HT-29 (cell line): ENCODE measurements at places on chromosomes 2 and 18.
A peak's percentile ranks its signal among the peaks of the same experiment; 100 is the strongest.

DNA sequence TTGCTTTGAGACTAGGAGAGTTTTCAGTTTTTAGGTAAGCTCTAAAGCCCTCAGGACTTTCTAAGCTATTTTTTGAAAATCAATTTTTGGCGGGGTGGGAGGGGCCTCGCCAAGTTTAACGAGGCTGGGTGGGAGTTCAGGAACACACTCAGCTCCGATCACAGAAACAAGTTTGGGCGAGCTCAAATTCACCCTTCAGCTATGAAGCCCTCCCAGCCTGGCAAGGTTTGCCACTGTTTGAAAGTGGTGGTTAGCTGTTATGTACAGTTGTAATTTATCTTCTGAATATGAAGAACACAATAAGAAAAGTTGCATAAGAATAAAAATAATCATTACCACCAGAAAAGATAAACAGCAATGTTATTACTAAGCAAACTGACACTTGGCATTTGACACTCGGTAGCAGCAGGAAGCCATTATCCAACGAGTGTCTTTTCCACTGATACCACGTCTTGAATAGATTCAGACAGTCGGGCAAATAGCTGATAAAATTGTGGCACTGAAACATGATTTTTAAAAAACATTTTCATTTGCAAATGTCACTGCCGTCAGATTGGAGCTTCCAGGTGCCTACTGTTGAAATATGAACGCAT is 59.8 kb downstream of the KCTD1 start:
- DNase-seq = no peak

DNA sequence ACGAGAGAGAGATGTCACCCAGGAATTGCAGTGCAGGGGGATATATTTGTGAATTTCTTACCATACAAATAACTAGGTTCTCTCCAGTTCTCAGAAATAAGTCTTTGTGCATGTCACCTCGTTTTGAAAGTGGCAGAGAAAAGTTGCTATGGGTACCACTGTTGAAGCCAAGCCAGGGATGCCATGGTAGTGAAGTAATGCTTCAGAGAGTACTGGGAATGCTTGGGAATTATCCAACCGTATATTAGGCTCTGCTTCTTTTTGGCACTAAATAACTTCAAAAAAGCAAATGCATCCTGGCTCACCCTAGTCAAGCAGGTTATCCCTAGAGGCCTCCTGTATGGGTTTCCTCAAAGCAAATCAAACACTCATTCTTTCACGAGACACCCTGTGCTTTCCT is 50.7 kb upstream of the DDX18 start:
- no peak for DNase-seq

DNA sequence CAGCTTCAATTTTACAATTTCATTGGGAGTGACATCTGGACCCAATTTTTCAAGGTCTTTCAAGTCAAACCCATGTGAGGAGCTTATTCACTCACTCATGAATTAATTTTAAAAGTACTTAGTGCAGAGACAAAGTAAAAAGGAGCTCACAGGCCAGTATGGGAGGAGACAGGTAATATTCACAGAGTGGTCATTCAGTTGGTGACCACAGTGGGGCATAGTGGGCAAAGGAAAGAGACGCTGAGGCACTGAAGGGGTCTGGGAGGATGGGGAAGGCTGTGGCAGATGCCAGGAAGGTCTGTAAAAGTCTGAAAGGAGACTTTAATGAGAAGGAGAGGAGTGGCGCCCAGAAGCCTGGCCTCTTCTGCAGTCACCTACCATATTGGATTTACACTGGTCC is 76.0 kb downstream of the CD8B2 start:
- no peak for DNase-seq

DNA sequence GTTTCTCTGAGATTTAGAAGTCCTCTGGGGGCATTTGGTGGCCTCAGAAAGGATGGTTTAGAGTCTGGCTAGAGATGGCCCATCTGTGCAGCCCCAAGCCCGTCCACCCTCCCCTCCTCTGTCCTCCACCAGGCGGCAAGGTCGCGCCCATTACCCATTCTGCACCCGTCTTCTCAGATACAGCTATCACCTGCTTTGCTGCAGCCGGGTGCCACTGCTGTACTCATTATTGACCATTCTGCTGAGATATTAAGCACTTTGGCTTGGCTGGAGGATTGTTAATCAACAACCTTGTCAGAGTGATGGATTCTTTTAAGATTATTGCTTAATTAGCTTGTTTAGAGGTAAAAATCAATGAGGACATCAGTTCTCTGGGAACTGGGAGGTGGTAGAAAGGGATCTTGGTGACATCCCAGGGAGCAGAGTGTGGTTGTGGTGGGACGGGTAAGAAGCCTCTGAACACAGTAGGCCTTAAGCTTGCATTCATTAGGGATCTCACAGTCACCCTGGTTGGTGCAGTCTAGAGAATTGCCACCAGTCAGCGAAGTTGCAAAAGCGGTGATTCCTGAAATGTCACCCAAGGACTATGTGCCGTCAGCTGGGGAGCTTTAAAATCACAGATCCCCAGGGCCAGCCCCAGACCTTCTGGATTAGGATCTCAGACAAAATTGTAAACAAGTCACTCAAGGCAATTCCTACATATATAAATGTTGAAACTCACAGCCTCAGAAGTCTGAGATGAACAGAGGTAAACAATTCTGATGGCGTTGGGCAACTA is 90.9 kb downstream of the CAPN13 start:
- no peak for DNase-seq

DNA sequence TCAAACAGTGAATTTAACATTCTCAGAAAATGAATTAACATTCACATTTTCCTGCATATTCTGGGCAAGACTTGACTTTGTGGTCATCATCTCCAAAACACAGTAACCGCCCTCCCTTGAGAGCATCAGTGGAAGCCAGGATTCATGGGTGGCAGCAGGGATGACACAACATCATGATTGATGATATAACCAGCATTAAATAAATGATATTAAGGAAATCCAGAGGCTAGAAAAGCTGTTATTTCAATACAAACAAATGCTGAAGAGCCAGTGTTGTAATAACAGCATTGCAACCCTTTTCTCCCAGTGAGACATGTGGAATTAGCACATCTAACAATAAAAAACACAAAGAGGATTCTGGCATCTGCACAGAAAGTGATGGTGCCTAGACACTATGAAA is 41.1 kb downstream of the CDC42EP3 start:
- no peak for DNase-seq

GRCh38 chr2:7102826-7103225 is 185.6 kb downstream of the RNF144A start:
- DNase-seq = no peak

- DNase-seq = no peak
Measured at GRCh38 chr2:229562472-229563127, 151.8 kb downstream of the DNER start.

DNA sequence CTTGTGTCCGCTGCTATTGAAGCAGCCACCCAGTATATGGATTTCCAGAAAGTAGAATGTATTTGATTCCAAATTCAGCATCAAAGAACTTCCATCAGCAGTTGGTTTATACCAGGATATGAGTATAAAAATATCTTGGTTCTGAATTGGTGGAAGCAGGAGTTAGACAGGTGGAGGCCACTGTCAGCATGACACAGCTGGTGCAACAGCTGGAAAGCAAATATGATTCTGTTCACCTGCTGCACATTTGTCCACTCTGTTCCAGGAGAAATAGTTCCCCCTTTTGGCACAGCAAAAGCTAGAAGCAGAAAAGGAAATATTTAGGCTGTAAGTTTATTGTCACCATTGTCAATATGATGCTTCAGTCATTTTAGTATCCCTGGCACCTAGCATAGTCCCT is 41.2 kb downstream of the KIAA2012 start:
- no peak for DNase-seq

DNA sequence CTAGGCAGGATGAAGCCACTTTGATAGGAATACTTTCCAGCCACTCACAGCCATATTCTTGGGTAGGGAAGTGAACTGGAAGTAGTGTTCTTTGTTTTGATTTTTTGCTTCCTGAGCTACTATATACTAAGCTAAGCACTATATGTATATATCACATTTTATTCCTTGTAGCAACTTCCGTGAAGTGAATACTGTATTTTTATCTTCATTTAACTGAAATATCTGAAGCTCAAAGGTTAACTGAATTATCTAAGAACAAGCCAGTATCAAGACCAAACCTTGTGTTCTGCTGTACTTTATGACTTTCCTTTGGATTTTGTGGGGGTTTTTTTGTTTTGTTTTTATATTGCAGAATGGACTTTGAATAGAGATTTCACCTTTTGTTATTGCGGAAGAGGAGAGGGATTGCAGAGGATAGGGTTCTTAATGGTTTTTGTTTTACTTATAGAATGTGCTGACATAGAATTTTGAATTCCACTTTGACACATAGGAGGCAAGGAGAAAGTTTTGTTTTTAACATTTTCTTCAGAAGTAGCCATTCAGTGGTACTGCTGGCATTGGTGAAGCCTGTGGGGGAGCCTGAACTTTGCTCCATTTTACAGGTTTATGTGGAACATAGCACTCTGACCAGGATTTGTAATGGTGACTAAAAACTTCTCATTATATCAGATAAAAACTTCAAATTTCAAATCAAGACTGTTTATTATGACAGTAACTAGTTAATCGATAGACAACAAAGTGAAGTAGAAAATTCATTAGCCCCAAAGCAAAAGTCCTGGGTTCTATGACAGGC is 24.1 kb upstream of the RNF138 start:
- no peak for DNase-seq

DNA sequence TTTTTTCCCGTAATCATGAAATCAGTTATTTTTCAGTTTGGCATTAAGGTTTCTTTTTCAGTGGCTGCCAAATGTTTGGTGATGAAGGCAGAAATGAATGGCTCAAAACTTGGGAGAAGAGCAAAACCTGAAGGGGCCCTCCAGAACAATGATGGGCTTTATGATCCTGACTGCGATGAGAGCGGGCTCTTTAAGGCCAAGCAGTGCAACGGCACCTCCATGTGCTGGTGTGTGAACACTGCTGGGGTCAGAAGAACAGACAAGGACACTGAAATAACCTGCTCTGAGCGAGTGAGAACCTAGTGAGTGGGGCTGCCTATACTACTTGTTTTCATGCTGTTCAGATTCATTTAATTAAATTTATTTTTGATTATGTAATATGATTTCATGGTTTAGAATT is 29.2 kb upstream of the MSH2 start:
- peak; percentile 53 for DNase-seq

DNA sequence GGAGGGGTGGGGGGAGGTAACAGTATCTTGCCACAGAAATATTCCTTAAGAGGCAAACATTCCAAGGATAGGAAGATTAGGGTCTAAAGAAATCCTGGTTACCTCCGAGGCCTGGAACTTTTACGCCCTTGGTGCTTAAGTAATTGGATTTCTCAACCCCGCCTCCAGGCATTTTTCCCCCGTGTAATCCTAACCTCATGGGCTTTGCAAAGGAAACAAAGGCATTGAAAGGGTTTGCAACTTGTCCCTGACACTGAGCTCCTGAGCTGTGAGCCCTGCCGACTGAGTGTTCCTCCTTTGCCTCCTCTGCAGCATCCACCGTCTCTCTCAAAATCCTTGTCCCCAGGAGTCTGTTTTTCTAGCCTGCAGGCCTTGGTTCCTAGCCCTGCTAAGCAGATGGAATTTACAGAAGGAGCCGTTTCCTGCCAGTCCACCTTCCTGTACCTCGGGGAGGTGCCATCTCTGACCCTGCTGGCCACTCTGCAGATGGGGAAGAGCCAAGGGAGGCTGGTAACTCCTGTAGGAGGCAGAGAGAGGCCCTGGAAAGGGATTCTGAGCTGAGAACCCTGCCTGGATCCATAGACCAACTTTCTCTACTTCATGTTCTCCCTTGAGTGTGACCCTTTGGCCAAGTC is 24.2 kb downstream of the TET3 start:
- DNase-seq = no peak

- no peak for DNase-seq
Measured at GRCh38 chr2:130289780-130290179, 52.9 kb upstream of the IMP4 start.

- peak; percentile 58 for DNase-seq
Measured at GRCh38 chr2:9165625-9166024, 41.0 kb upstream of the ASAP2 start.

GRCh38 chr18:77131652-77132368 is 773 bp downstream of the MBP start:
- peak; percentile 49 for DNase-seq

DNA sequence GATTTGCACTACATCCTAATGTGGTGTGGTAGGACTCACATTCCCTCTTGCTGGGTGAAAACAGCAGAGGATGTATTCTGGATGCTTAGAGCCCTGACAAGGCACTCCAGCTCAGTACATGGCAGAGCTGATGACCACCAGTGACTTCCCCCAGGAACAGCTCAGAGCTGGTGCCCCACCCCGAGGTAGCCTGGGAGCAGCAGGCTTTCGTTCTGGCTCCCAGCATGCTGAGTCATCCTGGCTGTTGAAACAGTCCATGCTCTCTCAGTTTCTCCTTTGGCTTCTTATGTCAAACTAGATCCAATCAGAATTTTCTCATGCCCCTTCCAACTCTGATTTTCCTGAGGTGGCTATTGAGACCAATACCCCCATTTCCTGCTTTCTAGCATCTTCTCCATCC is 438.2 kb downstream of the NBAS start:
- no peak for DNase-seq

DNA sequence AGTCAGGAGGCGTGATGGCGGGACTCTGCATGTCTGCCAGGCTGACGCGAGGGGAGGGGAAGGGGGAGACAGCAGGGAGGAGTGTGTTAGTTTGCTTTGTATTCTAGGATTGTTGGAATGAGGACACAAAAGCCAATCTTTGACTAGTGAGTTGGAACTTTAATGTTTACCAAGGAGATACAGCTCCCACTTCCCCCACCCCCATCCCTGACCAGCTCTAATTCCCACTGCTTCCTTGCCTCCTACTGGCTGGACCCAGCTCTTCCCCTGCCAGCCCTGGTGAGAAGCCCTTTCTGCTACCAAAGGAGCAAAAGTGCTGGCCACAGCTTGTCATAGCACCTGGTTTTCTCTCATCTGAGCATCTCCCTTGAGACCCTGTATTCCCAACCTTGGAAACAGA is 84.5 kb downstream of the CELF4 start:
- no peak for DNase-seq

GRCh38 chr2:85131116-85131515 is 2.1 kb upstream of the TCF7L1 start:
- DNase-seq = no peak

- DNase-seq = no peak
Measured at GRCh38 chr2:240423788-240424191, 11.7 kb upstream of the GPC1 start.

GRCh38 chr2:5561006-5561405 is 131.2 kb upstream of the SOX11 start:
- no peak for DNase-seq

- DNase-seq = no peak
Measured at GRCh38 chr18:58367425-58368140, 261.3 kb downstream of the ALPK2 start.

DNA sequence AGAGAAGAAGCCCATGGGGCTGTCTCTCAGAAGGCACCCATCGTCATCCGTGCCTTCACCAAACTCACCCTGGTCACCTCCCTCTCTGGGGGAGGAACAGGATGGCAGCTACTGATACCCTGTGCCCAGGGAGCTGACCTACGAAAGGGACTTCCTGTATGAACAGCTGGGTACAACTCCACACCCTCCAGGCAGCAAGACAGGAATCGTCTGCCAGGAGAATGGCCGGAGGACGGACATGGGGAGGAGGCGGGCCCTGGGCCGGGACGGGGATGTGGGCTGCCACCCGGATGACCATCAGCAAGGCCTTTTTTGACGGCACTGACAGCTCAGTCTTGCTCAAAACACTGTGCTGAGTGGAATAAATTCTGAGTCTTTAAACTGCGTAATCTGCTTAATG is 243.6 kb downstream of the HDAC4 start:
- no peak for DNase-seq
